Activated B cell treated with CpG ODN at 0.5 μM for 24 hours (primary cell): ENCODE measurements at places on chromosomes 12 and 14. TPM values are rescaled to one million over a fixed set of nuclear protein-coding genes. Genes with fewer than 3 reads are reported as not detected.

PZP gene
- not detected in 2 replicates for total RNA-seq

GRCh38 chr14:68249661-68250451 is 430.3 kb downstream of the RAD51B start:
- DNase-seq = no peak

GRCh38 chr14:80636071-80636470 is 305.5 kb downstream of the CEP128 start:
- DNase-seq = no peak

GRCh38 chr12:122395319-122395718 is 27.1 kb downstream of the CLIP1 start:
- no peak for DNase-seq

GRCh38 chr12:3988519-3989217 is 115.5 kb upstream of the PARP11 start:
- DNase-seq = no peak
